ENCODE measurements at places on chromosomes 4 and X. TPM values are rescaled to one million over a fixed set of nuclear protein-coding genes. Genes with fewer than 3 reads are reported as not detected.

Gene EPGN
- 1.1 TPM for total RNA-seq

Gene COX7B2
- not detected for total RNA-seq

Gene EVC2
- 2.8 TPM for total RNA-seq

DNA sequence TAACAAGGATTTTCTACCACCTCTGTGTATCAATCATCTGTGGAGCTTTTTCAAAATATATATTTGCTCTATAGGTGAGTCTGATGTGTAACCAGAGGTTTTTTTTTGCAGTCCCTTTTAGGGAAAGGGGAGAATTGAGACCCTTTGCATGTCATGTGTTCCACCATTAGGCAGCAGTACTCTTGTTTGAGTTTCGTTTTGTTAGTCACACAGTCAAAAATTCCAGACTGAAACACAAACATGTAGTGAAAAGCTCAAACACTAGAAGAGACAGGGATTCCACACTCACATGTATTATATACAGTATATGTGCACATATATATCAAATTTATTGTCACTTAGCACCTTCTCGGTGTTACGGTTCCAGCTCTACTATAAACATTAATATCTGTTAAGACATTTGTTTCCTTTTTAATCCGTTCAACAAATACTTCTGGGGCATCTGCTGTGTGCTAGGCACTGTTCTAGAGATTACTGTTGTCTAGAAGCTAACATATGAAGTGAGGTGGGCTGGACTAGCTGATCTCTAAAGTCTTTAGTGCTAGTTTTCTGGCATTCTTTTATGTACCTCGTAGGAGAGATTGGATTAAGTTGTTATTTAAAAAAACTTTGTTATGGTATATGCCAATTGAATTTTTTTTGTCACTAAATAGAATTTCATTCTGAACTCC lies 5.5 kb downstream of the USP9X start:
- no peak for DNase-seq

DNA sequence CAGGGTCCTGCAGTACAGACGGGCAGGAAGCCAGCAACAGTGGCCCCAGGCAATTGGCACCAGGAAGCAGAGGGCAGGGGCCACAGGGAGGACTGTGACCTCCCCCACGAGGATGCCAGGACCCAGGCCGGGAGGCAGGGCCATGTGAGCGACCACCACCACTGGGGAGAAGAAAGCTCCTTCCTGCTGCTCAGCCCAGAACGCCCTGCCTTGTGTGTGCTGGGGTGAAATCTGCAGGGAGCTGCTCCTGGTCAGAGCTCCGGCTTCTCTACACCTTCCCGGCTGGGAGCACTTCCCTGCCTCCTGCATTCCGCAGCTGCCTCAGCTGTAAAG lies 100.4 kb downstream of the HMX1 start:
- peak; percentile 79 for DNase-seq

- no peak for DNase-seq
Measured at GRCh38 chr4:42927946-42928345, 35.4 kb downstream of the GRXCR1 start.

DNA sequence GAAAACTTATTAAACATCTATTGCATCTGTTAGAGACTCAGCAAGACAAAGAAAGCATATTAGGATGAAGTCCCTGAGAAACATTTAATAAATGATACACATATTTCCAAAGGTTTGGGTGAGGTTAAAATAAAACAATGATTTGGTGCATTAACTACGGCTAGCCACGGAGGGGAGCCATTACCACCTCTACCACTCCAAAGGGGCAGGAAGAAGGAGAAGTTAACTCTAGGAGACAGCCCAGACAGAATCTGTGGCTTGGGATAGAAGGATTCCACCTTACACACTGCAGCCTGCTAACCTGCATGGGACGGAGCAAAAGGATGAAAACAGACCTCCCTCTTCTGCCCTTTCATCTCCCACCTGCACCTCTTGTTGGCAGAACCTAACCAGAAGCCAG lies 189.1 kb upstream of the C1QTNF7 start:
- DNase-seq = no peak

Measured in chondrocyte (in vitro differentiated cells).